Epithelial cell of proximal tubule (primary cell): ENCODE measurements at places on chromosomes 2 and 18. TPM values are rescaled to one million over a fixed set of nuclear protein-coding genes. Genes with fewer than 3 reads are reported as not detected.

RNF152 gene
- total RNA-seq, result 0.58 and 0.80 TPM in 2 replicates

ACADL gene
- 0.17 and 0.51 TPM in 2 replicates for total RNA-seq

DNA sequence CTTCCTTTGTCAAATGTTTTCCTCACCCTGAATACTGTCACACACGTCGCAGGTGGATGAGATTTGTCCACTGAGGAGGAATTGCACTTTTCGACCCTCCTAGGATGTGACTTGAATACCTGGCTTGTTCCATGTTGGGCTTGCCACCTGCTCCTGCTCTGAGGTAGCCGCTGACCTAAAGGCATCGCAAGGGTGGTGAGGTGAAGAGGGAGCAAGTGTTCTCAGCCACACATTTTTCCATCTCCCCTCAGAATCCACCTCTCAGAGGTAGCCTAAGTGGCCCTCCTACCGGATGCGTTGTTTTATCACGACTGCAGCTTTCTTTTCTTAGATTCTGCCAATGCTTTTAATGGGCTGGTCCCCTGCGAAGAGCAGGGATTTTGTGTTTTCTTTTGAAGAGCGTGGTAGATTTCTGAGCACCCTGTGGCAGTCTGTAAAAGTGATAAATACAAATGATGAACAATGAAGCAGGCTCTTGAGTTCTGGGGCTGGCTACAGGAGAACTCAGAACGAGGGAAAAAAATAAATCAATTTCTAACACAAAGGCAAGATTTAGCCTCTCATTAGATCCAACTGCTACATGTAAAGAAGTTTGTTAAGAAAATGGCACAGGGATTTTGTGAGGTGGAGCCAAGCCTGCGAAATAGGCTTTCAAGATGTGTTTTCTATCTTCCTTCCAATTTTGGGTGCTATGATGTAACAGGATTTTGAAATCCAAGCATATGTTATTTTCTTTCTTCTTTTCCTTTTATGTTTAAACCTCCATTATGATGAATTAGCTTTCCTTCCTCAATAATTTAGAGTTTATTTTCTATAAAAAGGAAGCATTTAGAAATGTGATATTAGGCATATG lies 386.7 kb downstream of the TGIF1 start:
- DNase-seq, result no peak

DNA sequence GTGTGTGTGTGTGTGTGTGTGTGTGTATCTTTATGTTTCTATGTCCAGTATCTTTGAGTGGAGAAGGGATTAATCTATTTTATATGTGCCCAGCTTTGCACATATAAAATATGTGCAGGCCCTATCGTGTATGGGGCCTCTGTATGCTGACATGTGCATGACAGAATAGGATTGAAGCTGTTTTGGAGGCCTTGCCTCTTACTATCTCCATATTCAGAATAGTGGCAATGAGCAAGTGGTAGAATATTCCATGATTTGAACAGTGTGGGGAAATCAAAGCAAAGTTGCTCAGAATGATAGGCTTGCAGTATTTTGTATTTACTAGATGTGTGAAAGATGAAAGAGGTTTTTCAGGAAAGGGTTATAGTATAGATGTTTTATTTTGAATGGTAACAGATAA lies 480.8 kb downstream of the XIRP2 start:
- no peak for DNase-seq

DNA sequence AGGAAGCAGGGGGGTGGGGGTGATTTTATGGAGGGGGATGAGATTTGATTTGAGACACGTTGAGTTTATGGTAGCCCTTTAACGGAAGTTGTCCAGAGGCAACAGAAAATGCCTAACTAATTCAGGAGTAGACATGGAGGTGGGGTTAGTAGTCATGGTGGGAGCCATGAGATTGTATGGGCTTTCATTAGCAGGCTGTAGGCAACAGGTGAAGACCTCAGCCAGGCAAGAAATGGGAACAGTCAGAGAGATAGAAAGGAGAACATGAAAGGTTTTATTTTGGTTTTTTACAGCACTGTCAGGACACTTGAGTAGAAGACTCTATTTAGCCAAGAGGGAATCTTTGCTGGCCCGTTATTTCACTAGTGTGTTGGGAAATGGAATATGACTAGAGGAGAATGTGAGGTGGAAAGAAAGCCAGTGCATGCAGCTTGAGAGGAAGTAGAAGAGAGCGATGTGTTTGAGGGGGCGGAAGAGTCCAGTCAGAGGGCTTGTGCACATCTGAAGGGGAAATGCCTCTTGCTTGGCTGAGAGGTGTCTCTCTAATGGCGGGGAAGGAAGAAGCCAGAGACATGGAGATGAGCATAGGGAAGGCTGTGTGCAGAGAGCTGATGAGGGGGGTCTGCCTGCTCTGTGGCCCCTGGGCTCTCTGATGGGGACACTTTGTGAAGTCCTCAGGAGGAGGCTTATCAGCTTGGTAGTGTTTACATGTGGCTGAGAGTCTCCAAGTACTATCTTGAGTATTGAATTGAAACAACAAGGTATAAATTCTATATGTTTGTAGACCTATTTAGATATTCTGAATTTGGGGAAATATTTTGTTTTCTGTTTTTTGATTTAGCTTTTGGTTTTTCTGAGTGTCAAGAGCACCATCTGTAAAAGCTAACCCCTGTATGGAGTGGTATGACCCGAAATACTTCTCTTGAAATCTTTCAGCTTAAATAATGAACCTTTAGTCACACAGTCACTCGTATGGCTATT lies 66.9 kb upstream of the ITM2C start:
- DNase-seq, result no peak

DNA sequence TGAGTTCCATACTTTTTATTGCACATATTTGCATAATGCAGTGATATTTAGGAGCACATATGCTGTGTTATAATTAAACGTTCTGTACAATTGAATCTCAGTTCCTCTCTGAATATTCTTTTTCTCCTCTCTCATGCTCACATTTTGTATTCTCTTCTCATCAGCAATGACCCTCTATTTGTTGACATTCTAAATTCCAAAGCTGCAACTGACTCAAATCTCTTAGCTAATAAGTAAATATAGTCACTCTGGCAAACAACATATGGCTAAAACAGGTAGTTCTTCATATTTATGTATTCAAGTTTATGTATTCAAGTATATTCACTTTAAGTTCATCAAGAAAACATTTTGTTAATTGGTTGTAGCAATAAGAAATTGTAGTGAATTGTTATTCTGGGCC lies 907.4 kb upstream of the VRK2 start:
- DNase-seq, result no peak
